Natural killer cell (primary cell): ENCODE measurements at places on chromosomes 16 and 17. TPM values are rescaled to one million over a fixed set of nuclear protein-coding genes. Genes with fewer than 3 reads are reported as not detected.

Gene CMTM2
- total RNA-seq: 0.61 TPM

GRCh38 chr16:70393662-70394061 lies 45.2 kb downstream of the ST3GAL2 start:
- DNase-seq: no peak

DNA sequence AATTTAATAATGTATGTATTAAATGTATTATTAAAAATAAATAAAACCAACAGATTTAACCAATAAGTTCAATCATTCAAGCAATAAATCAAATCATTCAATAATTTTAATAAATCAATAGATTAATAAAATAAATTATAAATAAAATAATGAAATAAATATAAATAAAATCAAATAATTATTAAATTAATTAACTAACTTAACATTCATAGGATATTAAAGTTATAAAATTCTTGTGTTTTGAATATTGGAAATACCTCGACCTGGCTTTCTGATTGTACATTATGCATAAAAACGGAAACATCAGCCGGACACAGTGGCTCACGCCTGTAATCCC lies 182.2 kb downstream of the BANP start:
- no peak for DNase-seq

Gene CEP20
- total RNA-seq: 21.4 TPM

GRCh38 chr16:3013491-3013951 lies 798 bp downstream of the CLDN9 start:
- DNase-seq: no peak

Gene TNRC6A
- 68.5 TPM for total RNA-seq
